ENCODE measurements at places on chromosomes 11 and 22.

DNA sequence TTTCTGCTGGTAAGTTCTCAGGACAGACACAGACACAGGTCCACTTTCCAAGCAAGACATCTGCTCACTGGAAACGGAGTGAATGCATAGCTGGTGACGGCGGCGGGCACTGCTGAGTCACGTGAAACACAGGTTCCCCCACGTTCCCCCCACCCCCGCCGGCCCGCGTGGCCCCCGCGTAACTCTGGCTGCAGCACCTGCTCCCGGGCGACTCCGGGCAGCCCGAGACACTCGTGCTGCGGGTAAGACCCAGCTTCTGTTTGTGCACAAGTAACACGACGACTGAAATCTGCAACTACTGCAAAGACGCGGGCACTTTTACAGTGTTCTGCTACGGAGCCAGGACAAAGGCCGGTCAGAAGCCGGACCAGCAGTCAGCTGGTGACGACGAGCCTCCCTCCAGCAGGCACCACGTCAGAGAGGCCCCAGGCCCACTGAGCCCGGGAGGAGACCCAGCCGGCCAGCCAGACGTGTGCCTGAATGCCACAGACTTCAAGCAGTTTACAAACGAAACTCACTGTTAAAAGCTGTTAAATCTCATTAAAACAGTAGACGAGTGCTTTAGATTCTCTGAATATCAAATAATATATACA is 12.9 kb upstream of the ARFGAP3 start:
- no peak for DNase-seq

DNA sequence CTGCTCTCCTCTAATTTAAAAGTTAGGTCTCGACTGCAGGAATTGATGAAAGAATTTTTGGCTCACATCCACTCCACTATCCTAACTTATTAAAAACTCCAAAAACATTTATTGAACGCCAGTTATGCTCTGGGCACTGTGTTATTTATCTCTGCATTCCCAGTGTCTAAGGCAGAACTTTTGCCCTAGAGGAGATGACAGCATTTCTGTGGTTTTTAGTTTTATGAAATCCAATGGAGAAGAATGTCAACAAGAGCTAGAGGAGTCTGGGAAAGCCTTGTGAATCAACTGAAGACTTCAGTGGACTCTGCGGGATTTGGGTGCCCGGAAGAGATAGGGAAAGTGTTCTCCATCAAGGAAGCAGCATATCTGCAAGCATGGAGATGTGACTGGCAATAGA is 217.0 kb upstream of the PGR start:
- DNase-seq = peak; percentile 1

- no peak for DNase-seq
Observed at GRCh38 chr11:65646958-65647701, 9.2 kb downstream of the SIPA1 start.

GRCh38 chr11:83054904-83055380 is 16.8 kb downstream of the RAB30 start:
- DNase-seq = no peak

- DNase-seq = no peak
Observed at GRCh38 chr11:18063125-18063524, 17.1 kb upstream of the TPH1 start.

DNA sequence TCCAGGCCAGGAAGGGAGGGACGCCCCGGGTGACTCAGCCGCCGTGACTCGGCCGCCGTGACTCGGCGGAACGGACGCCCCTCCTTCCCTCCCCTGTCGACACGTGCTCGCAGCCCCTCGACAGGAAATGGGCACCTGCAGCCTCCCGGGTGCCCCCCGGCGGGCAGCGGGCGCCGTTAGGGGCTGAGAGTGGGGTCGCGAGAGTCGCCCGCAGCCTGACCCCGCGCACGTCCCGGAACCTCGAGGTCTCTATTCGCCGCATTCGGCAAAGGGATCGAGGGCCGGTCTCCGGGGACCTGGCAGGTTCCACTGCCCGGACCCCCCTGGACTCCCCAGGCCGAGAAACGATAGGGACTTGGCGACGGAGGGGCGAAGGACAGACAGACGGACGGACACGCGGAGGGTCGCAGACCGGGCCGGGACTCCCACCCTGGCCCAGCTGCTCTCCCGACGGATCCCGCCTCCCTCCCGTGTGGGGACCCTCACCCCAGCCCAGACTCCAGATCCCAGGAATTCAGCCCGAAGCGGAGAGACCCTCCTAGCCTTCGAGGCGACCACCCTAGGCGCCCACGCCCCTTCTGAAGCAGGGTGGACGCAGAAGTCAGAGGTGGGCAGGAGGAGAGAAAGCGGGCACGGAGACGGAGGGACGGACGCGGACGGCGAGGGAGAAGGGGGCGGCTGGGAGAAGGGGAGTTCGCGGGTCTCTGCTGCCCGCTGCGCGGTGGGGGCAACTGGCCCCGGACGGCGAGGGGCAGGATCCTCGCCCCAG is 648 bp downstream of the FOSL1 start:
- DNase-seq = peak; percentile 88

- no peak for DNase-seq
Observed at GRCh38 chr22:23925020-23925606, 30.9 kb downstream of the MIF start.

DNA sequence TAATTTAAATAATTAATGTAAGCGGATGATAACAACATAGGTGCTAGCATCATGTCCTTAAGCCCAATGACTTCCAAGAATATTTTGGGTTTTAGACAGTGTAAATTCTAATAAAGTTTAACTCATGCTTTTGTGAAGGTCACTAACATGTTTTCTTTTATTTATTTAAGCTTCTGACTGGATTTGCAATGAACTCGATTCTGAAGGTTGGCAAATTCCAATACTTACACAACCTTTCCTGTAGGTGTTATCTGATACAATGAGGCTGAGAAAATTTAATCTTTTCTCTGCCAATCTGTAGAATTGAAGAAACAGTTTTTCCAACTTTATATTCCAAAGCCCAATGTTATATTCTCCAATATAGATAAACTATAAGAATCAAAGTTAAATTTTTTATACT is 311.3 kb downstream of the LUZP2 start:
- DNase-seq = no peak

GRCh38 chr11:33775832-33776470 is 1.6 kb upstream of the FBXO3 start:
- no peak for DNase-seq

- no peak for DNase-seq
Observed at GRCh38 chr11:47276923-47277322, 7.0 kb downstream of the MADD start.

DNA sequence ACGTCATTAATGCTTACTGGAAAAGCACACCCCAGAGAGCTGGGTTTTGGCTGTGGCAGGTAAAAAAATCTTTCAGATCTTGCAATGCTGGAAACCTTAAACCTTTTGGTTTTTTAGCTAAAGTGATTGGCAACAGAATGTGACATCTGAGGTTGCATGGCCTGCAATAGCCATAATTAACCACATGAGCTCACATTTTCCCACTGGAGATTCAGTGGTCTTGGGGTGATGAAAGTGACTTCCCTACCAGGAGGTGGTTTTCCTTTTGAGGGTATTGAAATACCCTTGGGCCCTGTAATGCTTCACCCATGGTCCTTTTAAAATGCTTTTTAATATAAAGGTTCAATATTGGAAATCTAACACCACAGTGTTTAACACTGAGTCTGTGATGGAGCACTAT is 192.8 kb downstream of the WNT11 start:
- DNase-seq = no peak

GRCh38 chr22:25437414-25438160 is 126.9 kb upstream of the GRK3 start:
- DNase-seq = no peak

DNA sequence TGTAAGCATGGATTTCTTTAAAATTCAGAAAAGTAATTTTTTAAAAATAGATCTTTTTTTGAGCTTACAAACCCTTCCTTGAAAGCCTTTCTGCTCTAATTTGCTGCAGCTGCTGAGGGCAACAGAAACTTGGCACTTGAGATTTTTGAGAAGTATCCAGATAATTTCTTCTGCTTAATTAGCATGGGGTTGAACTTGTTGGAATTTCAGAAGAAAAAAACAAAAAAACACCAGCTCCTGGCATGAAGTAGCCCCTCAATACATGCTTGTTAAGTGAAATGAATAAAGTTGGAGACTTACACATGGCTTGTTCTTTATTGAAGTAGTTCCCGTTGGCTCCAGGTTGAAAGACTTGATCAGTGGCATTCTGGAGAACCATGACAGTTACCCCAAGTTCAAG is 331.4 kb upstream of the RAG2 start:
- no peak for DNase-seq

- DNase-seq = no peak
Observed at GRCh38 chr22:19051381-19052072, 70.7 kb downstream of the DGCR2 start.

DNA sequence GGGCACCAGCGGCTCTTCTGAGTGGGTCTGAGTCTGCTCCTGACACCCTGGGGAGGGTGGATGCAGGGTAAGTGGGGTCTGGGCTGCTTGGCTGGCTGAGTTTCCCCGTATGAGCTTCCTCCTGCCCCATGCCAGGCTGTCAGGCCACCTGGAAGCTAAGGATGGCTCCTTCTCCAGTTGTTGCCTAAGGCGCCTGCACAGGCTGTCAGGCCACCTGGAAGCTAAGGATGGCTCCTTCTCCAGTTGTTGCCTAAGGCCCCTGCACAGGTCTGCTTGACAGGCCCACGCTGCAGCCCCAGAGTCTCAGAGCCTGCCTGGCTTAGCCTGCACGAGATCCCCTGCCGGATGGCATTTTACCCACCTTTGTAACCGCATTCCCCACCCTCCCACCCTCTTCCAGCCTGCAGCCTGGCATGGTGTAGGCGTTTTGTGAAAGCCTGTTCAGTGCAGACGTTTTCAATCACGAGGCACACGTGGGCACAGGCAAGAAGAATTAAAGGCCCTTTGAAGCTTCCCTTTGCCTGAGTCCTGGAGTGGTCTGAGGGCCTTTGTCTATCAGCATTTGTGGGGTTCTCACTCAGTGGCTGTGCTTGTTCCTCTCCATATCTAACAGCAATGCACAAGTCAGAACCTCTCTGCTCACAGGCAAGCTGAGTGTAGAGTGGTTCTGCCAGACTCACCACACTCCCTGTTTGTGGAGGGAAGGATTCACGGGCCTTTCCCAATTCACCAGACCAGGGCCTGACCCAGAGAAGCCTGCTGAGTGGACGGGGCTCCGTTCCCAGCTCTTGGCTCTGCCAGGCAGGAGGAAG is 40.2 kb upstream of the B3GAT1 start:
- DNase-seq = no peak

DNA sequence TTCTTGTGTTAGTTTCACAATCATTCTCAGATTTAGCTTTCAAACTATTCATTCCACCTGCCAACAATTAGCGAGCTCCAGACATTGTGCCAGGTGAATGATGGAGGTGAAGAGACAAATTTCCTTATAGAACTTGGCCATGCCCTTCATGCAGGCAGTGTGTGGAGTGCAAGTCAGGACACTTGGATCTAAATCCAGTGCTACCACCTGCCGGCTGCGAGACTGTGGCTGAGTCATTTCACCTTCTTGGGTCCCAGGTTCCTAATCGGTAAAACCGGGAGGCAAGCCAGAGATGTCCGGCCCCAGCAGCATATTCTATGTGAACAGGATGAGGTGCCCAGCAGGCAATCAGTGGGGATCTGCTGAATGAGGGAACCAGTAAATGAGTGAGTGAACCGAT is 18.6 kb upstream of the EHF start:
- no peak for DNase-seq

DNA sequence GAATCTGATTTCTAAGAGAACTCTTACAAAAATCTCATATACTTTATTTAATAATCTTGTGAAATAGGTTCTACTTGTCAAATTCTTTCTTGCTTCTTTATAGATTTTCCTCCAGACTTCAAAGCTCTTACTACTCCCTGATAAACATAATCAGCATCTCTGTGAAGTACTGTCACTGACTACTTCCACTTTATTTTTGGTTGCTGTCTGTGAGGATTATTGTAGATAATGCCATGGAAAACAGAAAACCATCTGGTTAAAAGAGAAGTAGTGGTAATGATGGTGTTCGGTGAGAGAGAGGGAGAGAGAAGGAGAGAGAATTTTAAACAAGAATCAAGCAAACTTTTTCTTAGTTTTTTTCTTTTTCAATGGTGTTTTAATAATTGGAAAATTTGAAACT is 152.3 kb downstream of the TMEM135 start:
- DNase-seq = no peak

DNA sequence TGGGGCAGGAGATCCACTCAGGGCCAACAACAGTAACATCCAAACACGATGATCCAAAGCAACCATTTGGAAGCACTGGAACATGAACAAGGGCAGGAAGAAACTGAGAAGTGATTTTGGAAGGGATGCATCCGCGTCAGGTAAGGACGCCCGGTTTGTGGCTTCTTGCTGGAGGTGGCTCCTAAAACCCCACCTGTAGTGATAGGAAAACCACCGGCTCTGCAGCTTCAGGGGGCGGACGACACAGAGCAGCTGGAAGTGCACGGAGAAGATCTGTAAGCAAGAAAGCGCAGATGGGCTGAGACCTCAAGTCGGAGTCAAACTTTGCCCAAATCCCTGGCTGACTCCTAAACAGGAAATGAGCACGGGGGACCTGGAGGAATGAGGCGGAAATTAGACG is 1066.1 kb downstream of the BRD1 start:
- DNase-seq = no peak

- no peak for DNase-seq
Observed at GRCh38 chr11:68653486-68654430, 30.6 kb upstream of the GAL start.

- DNase-seq = peak; percentile 21
Observed at GRCh38 chr11:133134314-133135173, 397.8 kb downstream of the OPCML start.

DNA sequence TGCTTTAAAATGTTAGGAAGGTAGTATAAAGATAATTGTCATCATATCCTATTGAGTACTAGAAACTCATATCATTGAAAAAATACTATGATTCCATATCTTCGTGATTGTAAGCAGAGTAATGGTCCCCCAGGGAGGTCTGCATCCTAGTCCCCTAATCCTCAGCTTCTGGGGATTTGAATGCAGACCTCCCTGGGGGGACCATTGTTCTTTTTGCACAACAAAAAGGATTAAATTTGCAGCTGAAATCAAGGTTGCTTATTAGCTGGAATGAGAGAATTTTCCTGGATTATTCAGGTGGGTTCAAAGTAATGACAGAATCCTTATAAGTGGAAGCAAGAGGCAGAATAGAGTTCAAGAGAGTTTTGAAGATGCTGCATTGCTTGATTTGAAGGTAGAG is 26.1 kb upstream of the MS4A6A start:
- no peak for DNase-seq

- no peak for DNase-seq
Observed at GRCh38 chr11:68454767-68455166, 5.8 kb upstream of the PPP6R3 start.

GRCh38 chr11:108870373-108871020 is 205.6 kb downstream of the DDX10 start:
- DNase-seq = no peak

GRCh38 chr22:42648368-42649245 is 585 bp downstream of the CYB5R3 start:
- peak; percentile 68 for DNase-seq

GRCh38 chr11:27963370-27963769 is 144.6 kb downstream of the KIF18A start:
- DNase-seq = no peak
